ENCODE measurements at places on chromosomes 2 and 18.
A peak's percentile ranks its signal among the peaks of the same experiment; 100 is the strongest.

DNA sequence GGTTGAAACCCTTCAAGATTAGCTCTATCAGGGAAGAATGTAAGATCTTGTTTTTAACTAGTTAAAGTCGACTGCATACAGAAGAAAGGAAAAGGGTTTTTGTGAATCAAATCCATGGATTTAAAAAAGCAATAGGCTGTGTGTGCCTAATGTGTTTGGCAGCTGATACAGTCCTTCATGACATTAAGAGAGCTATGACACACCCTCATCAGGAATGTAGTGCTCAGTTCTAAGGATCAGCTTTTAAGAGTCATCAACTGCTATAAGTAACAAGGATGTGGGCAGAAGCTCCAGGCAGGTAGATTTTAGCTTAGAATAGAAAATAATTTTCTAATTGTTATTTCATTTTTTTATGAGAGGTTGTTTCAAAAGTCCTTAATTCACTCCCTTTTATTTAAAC is 52.9 kb downstream of the PPP1R1C start:
- DNase-seq = no peak

GRCh38 chr2:218536804-218537494 is 31.2 kb downstream of the USP37 start:
- DNase-seq = no peak

- peak; percentile 90 for DNase-seq
Observed at GRCh38 chr2:43024515-43025011, 201.8 kb downstream of the ZFP36L2 start.

DNA sequence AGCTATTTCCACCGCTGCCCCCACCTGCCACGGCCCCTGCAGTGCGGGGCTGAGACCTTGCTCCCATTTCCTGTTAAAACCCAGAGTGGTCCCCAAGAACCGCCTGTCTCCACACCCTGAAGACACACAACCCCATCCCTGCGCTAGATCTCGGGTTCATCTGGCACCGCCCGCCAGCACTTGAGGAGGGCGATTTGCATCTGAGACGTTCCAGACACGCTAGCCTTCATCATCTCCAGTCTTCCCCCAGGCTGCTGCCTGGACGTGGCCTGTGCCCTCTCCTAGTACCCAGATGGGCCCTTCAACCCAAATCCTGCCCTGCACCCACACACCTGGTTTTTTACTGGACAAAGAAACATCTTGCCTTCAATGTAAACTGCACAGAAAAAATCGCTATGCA is 49.8 kb downstream of the SLC66A2 start:
- no peak for DNase-seq

- DNase-seq = no peak
Observed at GRCh38 chr18:70377317-70377799, 88.5 kb downstream of the SOCS6 start.

GRCh38 chr2:20627712-20628380 is 23.1 kb downstream of the HS1BP3 start:
- no peak for DNase-seq

- DNase-seq = no peak
Observed at GRCh38 chr2:78982638-78983330, 42.7 kb upstream of the REG3G start.

GRCh38 chr2:190791347-190791975 is 89.2 kb upstream of the GLS start:
- DNase-seq = no peak

- DNase-seq = no peak
Observed at GRCh38 chr2:45328264-45328870, 282.7 kb downstream of the SRBD1 start.

GRCh38 chr2:181575650-181576025 is 81.3 kb downstream of the CERKL start:
- DNase-seq = no peak

- DNase-seq = no peak
Observed at GRCh38 chr2:240480834-240481623, 45.6 kb downstream of the GPC1 start.

DNA sequence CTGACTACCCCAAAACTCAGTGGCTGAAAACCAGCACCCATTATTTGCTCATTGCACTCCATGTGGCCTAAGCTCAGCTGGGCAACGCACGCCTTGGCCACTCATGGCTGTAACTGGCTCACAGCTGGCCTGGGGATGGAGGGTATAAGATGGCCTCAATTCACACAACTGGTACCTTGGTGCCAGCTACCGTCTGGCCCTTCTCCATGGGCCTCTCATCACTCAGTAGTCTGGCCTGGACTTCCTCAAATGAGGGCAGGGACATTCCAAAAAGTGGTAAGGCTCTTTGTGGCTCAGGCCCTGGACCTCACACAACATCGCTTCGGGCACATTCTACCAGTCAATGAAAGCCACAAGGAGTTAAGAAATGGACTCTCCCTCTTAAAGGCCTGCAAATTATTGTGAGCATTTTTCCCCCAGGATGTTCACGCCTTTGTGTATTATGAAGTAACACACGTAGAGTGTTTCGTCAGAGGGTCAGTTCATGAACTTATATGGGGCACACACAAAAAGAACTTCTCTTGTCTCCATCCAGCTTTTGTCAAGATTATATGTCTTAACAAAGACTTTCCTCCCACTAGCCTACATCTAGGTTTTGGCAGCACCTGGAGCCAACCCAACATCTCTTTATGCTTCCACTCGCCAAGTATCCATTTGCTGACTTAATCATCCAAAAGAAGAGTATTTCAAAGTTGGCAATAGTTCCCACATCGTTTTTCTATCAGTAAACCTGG is 145.2 kb downstream of the CCBE1 start:
- no peak for DNase-seq

- DNase-seq = no peak
Observed at GRCh38 chr2:85185431-85185940, 52.3 kb downstream of the TCF7L1 start.

- no peak for DNase-seq
Observed at GRCh38 chr2:81247648-81248047, 943.1 kb upstream of the LRRTM1 start.

DNA sequence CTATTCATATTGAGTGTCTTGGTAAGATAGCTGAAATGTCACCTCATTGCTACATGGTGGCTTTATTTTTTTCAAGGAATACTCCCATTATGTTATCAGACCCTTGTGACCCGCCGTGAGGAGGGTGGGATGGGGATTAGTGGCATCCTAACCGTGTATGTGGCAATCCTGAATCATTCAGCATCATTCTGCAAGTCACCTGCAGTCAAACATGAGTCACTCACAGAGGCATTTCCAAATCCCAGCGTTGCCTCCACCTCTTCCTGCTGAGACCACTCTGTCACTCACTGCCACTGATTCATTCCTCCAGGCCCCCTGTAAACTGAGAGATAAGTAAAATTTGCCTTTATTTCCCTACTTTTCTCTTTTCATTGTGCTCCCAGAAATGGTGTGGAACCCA is 307.4 kb upstream of the KLHL29 start:
- no peak for DNase-seq

DNA sequence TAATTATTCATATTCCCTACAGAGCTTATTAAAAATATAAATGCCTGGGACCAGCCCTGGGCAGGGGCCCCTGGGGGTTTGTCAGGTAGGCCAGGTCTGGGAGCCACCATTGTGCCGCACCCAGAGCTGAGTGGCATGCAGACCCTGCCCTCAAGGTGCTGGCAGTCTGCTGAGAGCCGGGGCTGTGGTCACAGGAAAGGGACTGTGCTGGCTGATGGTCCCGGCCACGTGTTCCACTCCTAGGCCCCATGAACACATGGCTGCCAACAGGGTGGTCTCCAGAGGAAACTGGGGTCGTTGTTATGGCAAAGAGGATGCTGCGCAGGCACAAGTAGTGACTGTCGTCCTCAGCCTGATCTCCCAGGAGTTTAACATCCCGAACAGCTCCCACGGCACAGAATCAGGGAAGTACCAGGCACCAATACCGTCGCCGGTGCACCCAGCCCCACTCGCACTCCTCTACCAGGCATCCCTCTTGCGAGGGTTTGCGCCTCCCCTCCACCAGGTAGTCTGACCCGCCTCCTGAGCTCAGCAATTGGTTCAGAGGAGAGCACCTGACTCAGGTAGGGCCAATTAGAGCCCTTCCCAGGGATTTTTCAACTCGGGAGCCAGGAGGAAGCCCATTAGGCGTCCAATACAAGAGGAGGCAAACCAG is 39.2 kb upstream of the BIN1 start:
- DNase-seq = no peak

GRCh38 chr18:24009651-24010333 is 4.8 kb upstream of the TTC39C start:
- DNase-seq = no peak

- no peak for DNase-seq
Observed at GRCh38 chr2:159125858-159126257, 157.4 kb downstream of the TANC1 start.

DNA sequence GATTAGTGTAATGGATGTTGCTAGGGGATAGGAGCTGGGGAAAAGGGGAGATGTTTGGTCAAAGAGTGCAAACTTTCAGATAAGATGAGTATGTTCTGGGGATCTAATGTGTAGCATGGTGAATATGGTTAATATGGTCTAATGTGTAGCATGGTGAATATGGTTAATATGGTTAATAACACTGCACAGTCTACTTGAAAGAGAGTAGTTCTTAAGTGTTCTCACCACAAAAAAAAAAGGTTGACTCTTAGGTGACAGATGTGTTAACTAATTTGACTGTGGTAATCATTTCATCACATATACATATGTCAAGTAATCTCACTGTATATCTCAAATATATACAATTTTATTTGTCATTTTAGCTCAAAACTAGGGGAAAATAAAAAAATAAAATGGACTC is 121.3 kb upstream of the CD226 start:
- DNase-seq = no peak

GRCh38 chr2:96913117-96913397 is 43.2 kb upstream of the SEMA4C start:
- DNase-seq = no peak

DNA sequence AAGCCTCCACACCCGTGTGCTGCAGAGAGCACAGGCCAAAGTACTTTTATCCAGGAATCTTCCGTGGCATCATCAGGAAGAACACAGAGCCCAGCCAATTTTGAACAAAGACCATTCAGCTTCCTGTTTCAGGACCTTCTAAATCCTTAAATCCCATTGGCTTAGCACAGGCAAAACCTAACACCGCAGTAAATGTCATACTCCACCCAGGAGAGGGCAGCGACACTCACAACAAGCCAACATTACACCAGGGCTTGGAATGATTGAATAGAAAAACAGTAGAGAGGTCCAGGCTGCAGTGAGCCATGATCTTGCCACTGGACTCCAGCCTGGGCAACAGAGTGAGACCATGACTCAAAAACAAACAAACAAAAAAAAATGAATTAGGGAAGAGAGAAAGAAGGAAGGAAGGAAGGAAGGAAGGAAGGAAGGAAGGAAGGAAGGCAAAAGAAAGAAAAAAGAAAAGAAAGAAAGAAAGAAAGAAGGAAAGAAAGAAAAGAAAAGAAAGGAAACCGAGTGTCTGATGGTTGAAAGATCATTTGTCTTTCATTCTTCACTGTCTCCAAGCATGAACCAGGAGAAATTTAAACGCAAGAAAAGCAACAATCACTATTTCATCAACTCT is 144.6 kb upstream of the SATB2 start:
- peak; percentile 47 for DNase-seq

GRCh38 chr2:200962811-200963123 is 693 bp downstream of the ORC2 start:
- no peak for DNase-seq

GRCh38 chr18:75531212-75531850 is 103.8 kb upstream of the SMIM21 start:
- DNase-seq = no peak

- DNase-seq = no peak
Observed at GRCh38 chr2:236706288-236706687, 136.7 kb downstream of the ACKR3 start.

DNA sequence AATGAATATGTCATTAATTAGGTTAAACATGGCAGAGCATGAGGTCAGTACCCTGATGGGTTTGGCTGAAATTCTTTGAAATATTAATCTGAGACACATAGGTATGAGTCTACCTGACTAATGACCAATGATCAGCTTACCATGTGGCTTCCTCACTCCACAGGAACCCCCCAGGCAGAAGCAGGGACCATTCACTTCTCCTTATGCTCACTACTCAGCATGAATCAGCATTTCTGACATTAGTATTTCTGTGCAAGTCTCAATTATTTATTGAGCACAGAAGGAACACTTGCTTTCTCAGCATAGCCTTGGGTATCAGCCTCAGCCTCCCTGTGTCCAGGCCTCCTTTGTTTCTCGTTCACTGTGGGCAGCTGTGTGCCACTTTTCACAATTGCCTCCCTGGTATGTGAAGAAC is 9.3 kb upstream of the KCNE4 start:
- DNase-seq = no peak

DNA sequence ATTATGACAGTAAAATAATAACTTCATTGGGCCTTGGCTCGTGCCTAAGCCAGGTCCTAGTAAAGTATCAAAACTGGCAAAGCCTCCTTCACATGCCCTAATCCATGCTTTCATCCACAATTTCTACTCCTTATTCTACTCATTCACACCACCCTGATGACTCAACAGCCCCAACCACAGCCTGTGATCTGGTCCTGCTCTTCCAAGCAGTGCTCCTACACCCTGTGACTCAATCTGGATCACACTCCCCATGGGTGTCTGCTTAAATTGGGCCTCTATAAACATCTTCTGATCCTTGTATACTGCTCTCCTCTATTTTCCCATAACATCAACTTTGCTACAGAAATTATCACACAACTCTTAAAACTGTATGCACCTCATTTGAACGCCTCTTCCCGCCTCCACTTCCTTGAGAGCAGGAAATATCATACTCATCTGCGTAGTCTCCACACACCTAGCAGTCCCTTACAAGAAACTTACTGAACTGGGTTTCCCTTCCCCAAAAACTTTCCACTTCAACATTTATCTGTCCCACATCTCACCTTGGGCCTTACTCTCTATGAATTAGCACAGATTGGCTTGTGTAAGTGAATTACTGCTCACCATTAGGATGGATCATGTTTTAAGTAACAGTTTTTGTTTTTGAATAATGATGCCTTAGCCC is 15.9 kb downstream of the GTF3C3 start:
- no peak for DNase-seq
